ENCODE measurements at places on chromosomes 11 and 22.

- no peak for DNase-seq
Measured at GRCh38 chr11:130731401-130731800, 184.9 kb downstream of the SNX19 start.

GRCh38 chr11:68903288-68904247 is at the start of the genes IGHMBP2 and MRPL21:
IGHMBP2 (plus strand) TSS chr11:68903891; CDS start chr11:68903953, 62 bp downstream.
MRPL21 (minus strand) TSS chr11:68903832; CDS start chr11:68903810, 22 bp downstream.
- no peak for DNase-seq

GRCh38 chr11:69052343-69053168 is 3.8 kb downstream of the TPCN2 start:
- no peak for DNase-seq

- DNase-seq = no peak
Measured at GRCh38 chr11:15967966-15968365, 388.4 kb downstream of the SOX6 start.

- no peak for DNase-seq
Measured at GRCh38 chr11:43931717-43932039, 10.8 kb upstream of the C11orf96 start.

GRCh38 chr11:132396318-132396717 is 1025.9 kb downstream of the NTM start:
- DNase-seq = no peak

DNA sequence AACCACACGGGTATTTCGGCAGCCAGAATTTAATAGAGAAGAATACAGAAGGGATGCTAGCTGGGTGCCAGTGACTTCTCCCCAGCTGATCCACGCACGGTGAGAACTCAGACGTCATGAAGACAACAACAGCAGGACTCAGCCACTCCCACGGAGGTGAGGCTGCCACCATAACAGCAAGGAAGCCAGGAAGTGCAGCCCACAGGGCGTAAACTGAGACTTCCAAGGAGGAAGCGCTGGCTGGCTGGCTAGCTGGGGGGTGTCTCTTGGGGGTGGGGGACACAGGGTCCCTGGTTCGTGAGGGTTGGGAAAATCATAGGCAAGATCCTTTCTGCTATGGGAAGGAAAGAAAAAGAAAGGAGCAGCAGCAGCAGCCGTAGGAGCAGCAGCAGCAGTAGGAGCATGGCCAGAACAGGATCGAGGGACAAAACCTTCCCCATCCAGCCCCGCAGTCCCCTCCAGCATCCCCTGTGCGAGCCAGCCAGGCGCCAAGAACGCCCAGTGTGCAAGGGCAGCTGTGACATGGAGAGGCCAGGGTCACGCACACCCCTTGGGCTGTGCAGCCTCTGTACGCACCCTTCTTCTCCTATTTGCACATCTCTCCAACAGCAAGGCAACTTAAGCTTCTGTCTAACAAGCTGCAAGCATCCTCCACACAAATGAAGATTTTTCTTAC is 49.6 kb upstream of the SHANK2 start:
- DNase-seq = no peak

DNA sequence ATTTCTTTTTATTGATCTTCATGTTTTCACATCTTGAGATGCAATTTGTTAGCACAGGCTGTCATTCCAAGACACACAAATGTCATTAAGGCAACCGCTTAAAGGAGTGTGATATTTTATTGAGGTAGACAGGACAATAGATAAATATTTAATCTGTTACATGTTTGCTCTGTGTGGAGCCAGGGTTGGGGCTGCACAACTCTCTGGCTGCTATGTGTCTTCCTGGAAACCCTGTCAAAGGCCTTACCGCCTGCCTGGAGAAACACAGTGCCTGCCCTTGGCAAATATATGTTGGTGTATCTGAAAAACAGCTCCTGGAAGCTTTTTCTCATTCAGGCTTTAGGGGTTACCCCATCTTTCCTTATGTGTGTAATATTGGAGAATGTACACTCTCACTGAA is 139.7 kb upstream of the TEAD1 start:
- DNase-seq = no peak

- DNase-seq = no peak
Measured at GRCh38 chr11:80616070-80616800, 1175.4 kb upstream of the TENM4 start.

GRCh38 chr11:122516686-122517085 is 138.8 kb upstream of the UBASH3B start:
- DNase-seq = no peak

DNA sequence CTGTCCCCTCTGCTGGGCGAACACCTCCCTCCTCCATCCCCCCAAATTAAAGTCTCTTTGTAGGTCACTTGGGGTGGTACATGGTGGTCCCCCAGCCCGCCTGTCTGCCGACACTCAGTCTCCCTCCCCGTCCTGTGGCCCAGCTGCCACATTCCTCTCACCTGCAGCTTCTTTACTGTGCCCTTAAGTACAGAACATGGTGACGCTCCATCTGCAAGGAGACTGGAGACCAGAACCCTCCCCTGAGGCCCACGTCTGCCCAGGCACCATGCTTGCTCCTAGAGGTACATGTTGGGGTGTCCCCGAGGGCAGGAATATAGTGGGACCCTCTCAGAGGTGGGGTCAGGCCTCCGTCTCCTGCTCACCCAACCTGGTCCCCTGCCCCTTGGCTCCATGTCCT is 5.6 kb upstream of the EHD1 start:
- DNase-seq = no peak

DNA sequence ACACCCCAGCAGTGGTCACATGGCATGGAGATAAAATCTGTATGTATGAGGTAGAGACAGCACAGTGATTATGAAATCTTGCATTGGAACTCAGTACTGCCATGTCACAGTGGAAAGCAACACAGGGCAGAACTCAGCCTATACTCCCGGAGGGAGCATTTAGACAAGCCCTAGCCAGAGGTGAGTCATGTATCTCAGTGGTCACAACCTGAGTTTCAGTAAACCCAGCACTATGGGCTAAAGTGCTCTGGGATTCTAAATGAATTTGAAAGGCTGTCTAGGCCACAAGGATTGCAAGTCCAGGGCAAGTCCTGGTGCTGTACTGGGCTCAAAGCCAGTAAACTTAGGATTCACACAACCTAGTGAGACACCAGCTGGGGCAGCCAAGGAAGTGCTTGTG is 1717.1 kb upstream of the RAG2 start:
- no peak for DNase-seq
